ENCODE measurements at places on chromosomes 1 and 21.
A peak's percentile ranks its signal among the peaks of the same experiment; 100 is the strongest.

DNA sequence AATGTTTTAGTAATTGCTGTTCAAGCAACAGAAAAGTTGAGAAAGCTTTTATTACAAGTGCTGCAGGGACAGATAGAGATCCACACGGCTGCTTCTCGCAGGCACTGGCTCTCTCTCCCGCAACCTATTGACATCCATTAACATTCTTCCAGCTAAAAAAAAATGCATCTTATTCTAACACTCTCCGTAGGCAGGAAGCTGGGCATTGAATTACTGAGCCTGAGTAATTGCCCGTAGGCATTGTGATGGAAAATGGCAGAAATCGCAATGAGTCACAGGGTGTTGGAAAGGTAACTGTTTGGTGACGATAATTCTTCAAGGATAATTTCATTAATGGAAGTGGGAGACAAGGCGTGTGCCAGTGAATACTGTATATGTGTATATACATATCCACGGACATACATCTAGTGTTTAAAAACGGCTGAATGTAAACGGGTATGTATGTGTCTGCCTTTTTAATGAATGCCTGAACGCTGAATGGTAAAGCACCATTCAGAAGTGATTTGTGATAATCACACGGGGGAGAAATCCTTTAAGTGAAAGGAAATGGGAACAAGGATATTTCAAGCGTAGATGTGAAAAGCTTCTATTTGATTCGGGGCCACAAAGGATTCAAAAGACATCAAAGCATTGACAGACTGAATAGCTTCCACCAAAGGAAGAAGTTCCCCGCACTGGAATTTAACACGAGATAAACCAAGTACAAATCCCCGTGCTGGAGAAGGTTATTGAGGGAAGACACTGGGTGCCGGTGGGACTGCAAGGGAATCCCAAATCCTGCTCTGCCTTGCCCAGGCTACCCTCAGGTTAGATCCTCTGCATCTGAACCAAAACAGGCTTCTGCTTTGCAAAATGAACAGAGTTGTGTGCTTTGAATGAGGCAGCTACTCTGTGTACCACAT is 567.2 kb downstream of the NPHP4 start:
- no peak for DNase-seq

DNA sequence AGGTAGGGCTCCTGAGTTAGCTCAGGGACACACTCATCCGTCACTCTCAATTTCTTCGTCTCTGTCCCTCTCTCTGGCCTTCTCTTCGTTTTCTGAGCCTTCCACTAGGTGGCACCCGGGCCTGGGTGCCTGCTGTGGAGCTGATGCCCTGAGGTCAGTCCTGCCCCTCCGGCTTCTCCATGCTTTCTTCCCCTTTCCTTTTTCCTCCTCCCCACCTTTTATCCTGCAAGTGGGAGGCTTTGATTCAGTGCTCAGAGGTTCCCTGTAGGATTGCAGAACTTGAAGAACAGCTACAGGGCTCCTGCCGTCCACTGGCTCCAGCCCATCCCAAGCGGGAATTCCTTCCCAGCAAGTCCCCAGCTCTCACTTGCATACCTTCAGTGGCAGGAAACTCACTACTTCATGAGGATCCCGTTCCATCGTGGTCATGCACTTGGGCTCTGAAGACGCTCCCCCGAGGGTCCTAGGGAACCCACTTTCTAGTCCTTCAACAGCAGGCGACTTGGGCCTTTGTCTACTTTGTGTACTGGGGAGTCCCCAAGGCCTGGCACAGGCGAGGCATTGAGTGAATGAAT is 45.6 kb downstream of the SRRM1 start:
- DNase-seq, result peak; percentile 85

- DNase-seq, result no peak
Observed at GRCh38 chr1:170768929-170769328, 105.0 kb downstream of the PRRX1 start.

DNA sequence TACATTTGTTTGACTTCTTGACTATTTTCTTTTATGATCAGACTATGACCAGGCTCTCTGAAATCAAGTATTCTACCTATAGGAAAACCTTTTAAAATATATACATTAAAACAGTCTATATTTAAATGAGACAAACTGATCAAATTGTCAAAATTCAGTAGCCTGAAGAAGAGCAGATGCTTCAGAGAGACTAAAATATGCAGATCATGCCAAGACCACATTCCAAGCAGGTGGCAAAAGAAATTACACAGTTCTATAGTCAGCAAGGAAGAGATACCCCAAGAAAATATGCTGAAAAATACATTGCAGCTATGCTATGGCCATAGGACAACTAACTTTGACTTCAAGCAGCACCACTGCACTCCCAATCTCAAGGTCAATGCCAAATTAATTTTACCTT is 3.5 kb downstream of the LPGAT1 start:
- DNase-seq, result no peak

DNA sequence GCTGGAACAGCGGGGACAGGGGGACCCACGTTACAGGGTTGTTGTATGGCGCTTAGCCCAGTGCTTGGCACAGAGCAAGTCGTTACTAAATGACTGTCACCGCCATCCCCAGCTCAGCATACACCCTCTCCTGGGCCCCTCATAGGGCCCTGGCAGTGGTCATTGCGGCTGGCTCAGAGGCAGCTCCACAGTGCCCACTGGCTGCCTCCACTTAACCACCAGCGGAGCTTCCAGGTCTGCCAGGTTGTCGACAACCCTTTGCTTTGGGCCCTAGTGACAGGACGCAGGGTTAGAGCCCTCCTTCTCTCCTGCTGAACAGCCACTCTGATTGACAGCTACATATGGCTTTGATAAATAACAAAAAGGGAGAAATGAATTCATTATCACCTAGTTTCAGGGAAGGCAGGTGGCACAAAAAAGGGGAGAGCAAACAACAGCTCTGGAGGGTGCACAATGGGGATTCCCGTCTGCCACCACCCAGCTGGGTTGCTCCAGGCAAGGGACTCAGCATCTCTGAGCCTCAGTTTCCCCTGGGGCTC is 4.8 kb downstream of the EFHD2 start:
- no peak for DNase-seq
